ENCODE measurements at places on chromosomes 3 and 15. TPM values are rescaled to one million over a fixed set of nuclear protein-coding genes. Genes with fewer than 3 reads are reported as not detected.

Gene CRYGS
- 7.0 TPM for total RNA-seq

Gene SNRPA1
- 141 TPM for total RNA-seq

Gene BRPF1
- 42.7 TPM for total RNA-seq

Gene FGD5
- total RNA-seq: not detected

Gene TEX55
- total RNA-seq: not detected

Gene TMC3
- total RNA-seq: not detected

Gene CHRNA7
- total RNA-seq: 0.46 TPM

Gene PLSCR2
- total RNA-seq: 0.34 TPM

Gene IL16
- 50.9 TPM for total RNA-seq

Gene TMEM62
- 19.2 TPM for total RNA-seq

Gene GP5
- total RNA-seq: 1.6 TPM

DNA sequence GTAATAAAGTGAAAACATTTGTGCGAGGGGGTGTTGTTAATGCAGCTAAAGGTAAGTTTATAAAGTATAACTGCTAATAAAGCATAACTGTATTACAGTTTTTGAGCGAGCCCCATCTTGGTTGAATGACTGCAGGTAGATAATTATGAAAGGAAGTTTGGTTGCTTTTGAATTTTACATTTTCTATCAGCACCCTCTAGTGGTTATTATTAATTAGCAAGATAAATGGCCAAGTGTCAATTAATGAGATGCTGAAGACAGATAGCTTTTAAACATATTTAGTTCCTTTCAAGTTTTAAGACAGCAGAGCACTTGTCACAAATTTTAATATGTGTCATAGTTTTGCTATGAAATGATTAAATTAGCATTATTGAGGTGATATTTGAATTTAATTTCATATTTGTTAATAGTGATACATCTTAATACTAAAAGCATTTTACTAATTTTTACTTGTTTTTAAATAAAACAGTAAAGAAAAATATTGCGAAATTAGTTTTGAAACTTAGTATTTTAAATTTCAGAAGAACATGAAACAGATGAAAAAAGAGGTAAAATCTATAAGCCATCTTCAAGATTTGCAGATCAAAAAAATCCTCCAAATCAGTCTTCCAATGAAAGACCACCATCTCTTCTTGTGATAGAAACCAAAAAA, 15.1 kb downstream of the U2SURP start:
- no peak overlapping the region for H3K4me3 ChIP-seq
- no peaks in the 10 kb centered on the region for H3K27me3 ChIP-seq
- H3K4me1 ChIP-seq: peaks cover 29% of the 10 kb centered on the region
- no peak overlapping the region for H3K27ac ChIP-seq

DNA sequence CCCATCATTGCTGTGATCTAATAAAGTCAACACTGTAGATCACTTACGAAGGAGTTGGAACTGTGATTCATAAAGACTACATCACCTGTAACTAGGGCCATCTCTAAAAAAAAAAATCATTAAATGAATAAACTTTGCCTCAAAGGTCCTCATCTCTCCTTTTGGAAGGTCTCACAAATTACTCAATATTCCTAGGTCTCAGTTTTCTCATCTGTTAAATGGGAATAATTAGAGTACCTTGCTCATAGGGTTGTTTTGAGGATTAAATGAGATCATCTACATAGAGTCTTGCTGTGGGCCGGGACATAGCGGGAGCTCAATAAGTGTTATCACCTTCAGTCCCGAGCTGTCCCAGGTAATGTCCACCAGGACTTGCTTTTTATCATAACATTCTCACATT, 335.1 kb upstream of the PROK2 start:
- no peak for DNase-seq
- peaks cover 7% of the 10 kb centered on the region for H3K27me3 ChIP-seq
- no peak overlapping the region for H3K27ac ChIP-seq
- no peaks in the 10 kb centered on the region for H3K36me3 ChIP-seq
- H3K4me1 ChIP-seq: peaks cover 12% of the 10 kb centered on the region

GRCh38 chr3:13498354-13499060, 18.4 kb downstream of the HDAC11 start:
- H3K27me3 ChIP-seq: no peaks in the 10 kb centered on the region
- H3K4me1 ChIP-seq: no peaks in the 10 kb centered on the region
- no peaks in the 10 kb centered on the region for H3K36me3 ChIP-seq

- no peaks in the 10 kb centered on the region for H3K4me1 ChIP-seq
- no peak overlapping the region for H3K4me3 ChIP-seq
- peaks cover 8% of the 10 kb centered on the region for H3K27me3 ChIP-seq
- H3K36me3 ChIP-seq: no peaks in the 10 kb centered on the region
Measured at GRCh38 chr3:64174328-64174727, 50.9 kb downstream of the PRICKLE2 start.

GRCh38 chr3:157398598-157398997, 38.1 kb upstream of the PTX3 start:
- no peaks in the 10 kb centered on the region for H3K27me3 ChIP-seq
- no peak overlapping the region for H3K27ac ChIP-seq
- DNase-seq: no peak
- no peak overlapping the region for H3K4me3 ChIP-seq
- H3K4me1 ChIP-seq: no peaks in the 10 kb centered on the region

- peak overlapping the region; percentile 82 for H3K27ac ChIP-seq
- H3K4me1 ChIP-seq: peaks cover 39% of the 10 kb centered on the region
- H3K4me3 ChIP-seq: peak overlapping the region; percentile 66
- H3K36me3 ChIP-seq: peaks cover 24% of the 10 kb centered on the region
- no peaks in the 10 kb centered on the region for H3K27me3 ChIP-seq
Measured at GRCh38 chr3:141401095-141401494, 32.8 kb downstream of the ZBTB38 start.

GRCh38 chr3:122794779-122795673, at the start of gene SLC49A4:
Gene SLC49A4 (plus strand): TSS chr3:122795069. CDS start chr3:122795193, 124 bp downstream.
- no peaks in the 10 kb centered on the region for H3K27me3 ChIP-seq
- peak within 1 kb of the TSS; percentile 85 for H3K4me3 ChIP-seq
- H3K27ac ChIP-seq: peak within 1 kb of the TSS; percentile 92

DNA sequence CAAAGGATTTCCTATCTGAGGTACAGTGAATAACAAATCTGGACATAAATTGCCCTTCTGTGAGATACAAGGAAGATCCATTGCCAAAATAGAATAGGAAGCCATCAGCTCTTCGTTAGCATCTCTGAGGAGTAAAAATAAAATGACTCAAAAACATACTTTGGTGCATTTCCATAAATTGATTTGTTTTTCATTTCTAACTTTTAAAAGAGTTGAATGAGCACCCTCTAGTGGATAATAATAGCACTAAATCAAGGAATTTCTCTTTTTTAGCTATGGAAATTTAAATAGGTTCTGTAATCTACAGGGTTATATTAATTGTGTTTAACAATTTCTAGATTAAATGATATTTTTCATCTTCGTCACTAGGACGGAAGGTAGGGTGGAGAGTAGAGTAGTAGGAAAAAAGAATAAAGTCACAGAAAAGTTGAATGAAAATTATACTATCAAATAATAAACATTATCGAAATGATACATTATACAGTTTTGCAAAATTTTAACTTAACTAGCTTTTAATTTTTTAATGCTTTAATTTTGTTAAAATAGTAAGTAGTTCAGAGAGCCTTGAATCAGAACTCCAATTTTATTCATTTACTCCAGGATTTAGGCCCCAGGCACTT, 6.4 kb downstream of the NSUN3 start:
- no peaks in the 10 kb centered on the region for H3K27me3 ChIP-seq
- no peak for DNase-seq
- H3K4me3 ChIP-seq: peak overlapping the region; percentile 19
- H3K4me1 ChIP-seq: peaks cover 83% of the 10 kb centered on the region
- H3K36me3 ChIP-seq: peaks cover 14% of the 10 kb centered on the region

DNA sequence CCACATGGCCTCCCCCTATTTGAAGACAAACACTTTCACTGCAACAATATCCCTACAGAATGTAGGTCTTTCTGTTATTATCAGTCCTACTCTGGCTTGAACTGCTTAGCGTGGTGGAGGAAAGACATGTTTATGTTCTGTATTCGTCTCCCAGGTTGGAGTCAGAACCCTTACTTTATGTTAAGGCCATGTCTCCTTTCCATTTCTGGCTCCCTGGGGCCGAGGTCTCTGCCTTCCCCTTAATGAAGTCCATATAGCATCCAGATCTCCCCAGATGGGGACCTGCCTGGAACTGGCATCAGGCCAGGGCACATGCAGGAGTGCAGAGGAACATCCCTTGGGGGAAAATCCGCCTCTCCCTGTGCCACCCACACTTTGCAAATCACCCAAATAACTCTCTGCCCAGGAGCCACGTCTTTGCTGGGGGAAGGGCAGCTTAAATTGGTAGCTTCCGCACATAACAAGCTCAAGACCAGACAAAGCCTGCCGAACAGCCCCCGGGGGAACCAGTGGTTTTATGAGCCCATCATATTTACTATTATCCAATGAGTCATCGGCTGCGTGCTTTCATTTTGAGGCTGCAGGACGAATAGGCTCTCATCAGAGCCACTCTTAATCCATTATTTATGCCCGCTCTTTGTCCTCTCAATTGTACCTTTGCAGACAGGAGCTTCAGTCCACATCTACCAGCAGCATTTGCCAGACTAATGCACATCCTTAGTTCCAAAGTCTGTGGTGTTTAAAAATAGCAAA, 237.0 kb downstream of the UACA start:
- no peak overlapping the region for H3K4me3 ChIP-seq
- DNase-seq: no peak
- no peaks in the 10 kb centered on the region for H3K36me3 ChIP-seq

DNA sequence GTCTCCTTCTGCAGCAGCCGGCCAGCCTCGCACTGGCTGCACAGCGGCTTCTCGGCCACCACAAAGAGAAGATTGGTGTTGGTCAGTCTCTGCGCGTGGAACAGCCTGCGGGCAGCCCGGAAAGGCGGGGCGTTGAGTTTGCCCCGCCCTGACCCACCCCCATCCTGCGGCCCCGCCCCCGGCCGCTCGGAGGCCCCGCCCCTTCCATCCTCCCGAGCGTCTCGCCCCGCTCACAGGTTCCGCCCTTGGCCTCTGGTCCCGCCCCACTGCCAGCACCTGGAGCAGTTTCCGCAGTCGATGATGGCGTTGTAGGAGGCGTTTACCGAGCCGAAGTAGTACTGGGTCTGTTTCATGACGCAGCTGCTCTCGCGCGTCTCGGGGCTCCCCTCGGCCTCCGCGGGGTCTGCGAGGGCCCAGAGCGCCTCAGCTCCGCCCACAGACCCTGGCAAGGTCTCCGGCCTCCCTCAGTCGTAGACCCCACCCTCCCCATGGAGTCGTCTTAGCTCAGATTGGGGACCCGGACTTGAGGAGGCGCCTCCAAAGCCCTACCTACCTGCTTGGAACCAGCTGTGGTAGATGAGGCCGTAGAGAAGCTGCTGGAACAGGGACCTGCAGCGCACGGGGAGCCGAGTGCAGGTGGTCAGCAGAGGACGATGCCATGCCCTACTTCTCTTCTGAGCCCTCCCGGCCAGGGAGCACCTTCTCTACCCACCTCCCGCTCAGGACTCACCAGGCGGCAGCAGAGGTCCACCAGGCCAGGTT, 5.9 kb upstream of the TMEM115 start:
- peak; percentile 93 for DNase-seq
- peak overlapping the region; percentile 68 for H3K27ac ChIP-seq
- H3K4me3 ChIP-seq: peak overlapping the region; percentile 94
- no peaks in the 10 kb centered on the region for H3K27me3 ChIP-seq
- H3K36me3 ChIP-seq: no peaks in the 10 kb centered on the region

- peaks cover 91% of the 10 kb centered on the region for H3K4me1 ChIP-seq
- H3K36me3 ChIP-seq: peaks cover 4% of the 10 kb centered on the region
- no peaks in the 10 kb centered on the region for H3K27me3 ChIP-seq
Measured at GRCh38 chr15:74793135-74794028, 11.5 kb downstream of the CSK start.

DNA sequence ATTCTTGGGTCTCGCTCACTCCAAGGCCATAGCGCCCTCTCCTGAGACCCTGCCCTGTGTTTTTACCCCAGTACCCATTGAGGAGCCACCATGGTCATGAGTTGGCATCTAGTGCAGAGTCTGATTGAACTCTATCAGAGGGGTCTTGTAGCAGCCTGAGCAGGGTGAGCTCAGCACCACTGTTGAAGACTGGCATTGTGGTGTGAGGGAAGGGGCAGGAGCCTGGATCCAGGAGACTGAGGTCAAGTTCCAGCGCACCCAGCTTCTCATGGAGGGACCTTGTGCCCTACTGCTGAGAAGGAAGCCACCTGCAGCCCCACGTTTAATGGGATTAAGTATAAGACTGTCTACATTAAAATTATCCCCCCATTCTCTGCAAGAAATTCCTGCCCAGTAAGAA, 65.8 kb upstream of the LARS2 start:
- H3K4me1 ChIP-seq: no peaks in the 10 kb centered on the region
- DNase-seq: no peak
- H3K27me3 ChIP-seq: peaks cover 28% of the 10 kb centered on the region
- H3K4me3 ChIP-seq: no peak overlapping the region

GRCh38 chr3:33975463-33975862, 177.0 kb downstream of the PDCD6IP start:
- no peaks in the 10 kb centered on the region for H3K27me3 ChIP-seq
- H3K36me3 ChIP-seq: peaks cover 2% of the 10 kb centered on the region
- H3K4me1 ChIP-seq: no peaks in the 10 kb centered on the region
- no peak for DNase-seq

DNA sequence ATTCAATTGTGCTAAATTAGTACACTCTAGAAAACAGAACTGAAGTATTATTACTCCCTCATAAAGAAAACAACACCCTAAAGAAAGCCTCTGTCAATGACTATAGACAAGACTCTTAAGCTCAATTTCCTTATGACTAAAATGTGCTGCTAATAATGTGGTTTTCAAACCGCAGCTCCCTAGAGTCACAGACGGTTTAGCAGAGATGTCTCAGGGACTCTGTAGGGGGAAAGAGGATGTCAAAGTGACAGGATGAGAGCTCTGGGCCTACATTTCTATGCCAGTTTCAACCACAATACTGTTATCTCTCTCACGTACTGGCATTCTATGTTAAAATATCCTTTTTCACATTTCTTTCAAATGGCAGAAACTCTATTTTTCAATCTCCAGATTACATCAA, 37.6 kb upstream of the WDR49 start:
- no peaks in the 10 kb centered on the region for H3K27me3 ChIP-seq
- H3K4me1 ChIP-seq: peaks cover 19% of the 10 kb centered on the region
- peak overlapping the region; percentile 47 for H3K27ac ChIP-seq

DNA sequence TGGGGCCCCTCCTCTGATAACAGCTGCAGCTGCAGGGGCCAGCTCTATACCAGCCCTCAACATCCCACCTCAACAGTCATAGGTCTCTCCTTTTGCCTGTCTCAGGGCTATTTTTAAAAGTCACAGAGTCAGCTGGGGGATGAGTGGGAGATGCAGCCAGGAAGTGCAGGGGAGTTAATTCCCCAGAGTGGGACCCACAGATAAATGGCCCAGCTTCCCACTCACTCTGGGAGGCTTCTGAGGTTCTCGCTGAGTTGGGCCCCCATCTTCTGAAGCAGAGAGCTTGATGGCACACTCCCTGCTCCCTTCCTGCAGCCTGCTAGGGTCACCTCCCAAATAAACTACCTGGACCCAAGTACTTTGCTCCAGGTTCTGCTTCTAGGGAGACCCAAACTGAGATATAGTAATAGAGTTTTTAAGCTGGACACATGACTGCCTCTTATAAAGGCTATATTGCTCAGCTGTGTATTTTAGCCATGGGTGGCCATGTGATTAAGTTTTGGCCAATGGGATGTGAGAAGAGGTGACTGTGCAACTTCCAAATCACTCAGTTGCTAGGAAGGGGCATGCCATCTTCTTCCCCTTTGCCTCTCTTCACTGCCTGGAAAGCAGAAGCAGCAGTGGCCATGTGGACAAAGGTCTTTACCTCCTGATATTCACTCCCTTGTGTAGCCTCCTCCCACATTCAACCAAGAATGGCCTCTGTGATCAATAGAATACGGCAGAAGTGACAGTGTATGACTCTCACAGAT, 15.5 kb upstream of the VIPR1 start:
- no peaks in the 10 kb centered on the region for H3K36me3 ChIP-seq
- no peak for DNase-seq
- no peak overlapping the region for H3K4me3 ChIP-seq
- no peaks in the 10 kb centered on the region for H3K4me1 ChIP-seq

Measured in activated T-cell treated with anti-CD3 and anti-CD28 coated beads, Interleukin-2, amount 50 U/mL, for 72 hours (primary cell).